ENCODE measurements at places on chromosomes 12 and 14.

GRCh38 chr12:54562750-54563356, 13.5 kb downstream of the PDE1B start:
- no peak for DNase-seq
- peaks cover 10% of the 10 kb centered on the region for H3K36me3 ChIP-seq
- no peak overlapping the region for H3K4me3 ChIP-seq
- no peak overlapping the region for H3K27ac ChIP-seq

DNA sequence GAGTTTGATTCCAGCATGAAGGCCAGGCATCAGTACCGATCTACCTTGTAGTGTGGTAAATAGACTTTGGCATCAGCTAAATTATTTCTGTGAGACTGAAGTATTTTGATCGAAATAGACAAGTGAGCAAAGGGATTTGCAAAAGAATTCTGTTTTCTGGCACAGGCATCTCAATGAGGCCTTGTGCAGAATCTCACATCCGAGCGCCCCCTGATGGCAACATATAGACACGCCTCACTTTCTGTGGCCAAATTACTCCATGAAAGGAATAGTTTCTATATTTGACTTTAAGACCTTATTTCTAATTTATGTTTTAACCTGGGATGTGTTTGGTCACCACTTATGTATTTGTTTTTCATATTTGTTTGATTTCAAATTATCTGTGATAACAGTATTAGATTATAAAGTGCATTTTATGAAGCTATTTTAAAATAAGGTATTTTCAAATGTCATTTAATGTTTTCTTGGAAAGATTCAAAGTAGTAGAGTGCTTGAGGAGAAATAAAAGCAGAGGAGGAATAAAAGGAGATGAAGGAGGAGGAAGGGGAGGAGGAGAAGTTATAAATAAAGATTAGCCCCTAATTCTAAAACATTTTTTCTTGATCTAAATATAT, 731.9 kb downstream of the NRXN3 start:
- no peaks in the 10 kb centered on the region for H3K4me1 ChIP-seq
- no peaks in the 10 kb centered on the region for H3K36me3 ChIP-seq
- peak; percentile 73 for DNase-seq

- no peak for DNase-seq
- H3K4me1 ChIP-seq: peaks cover 27% of the 10 kb centered on the region
- peaks cover 3% of the 10 kb centered on the region for H3K36me3 ChIP-seq
- H3K27me3 ChIP-seq: peaks cover 5% of the 10 kb centered on the region
- peak overlapping the region; percentile 33 for H3K27ac ChIP-seq
Measured at GRCh38 chr12:123083661-123084571, 67.0 kb downstream of the PITPNM2 start.

DNA sequence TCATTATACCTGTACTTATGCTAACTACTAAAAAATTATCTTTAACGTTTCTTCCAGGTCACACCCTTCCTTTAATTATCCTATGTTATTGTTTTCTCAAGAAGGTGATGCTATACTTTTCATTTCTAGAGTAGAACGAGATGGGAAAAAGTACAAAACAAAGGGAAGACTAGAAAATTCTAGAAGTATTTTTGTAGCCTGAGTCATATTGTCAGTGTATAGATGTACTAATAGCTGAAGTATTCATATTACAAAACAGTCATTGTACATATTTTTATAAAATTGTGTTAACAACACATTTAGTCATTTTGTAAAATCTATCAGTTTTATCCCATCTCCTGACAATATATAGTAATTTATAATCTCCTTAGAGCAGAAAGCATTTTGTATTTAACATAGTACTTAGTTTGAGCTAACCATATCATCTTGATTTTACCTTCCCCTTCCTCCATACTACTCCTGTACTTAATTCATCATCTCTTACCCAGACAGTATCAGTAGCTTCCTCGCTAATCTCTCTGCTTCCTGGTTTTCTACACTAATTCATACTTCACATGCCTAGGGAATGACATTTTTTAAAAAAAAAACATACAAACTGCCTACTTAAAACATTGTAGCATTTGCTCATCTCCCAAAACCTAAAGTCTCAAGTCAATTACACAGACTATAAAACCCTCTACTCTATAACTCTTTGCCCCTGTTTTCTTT, 920.9 kb downstream of the RPS29 start:
- DNase-seq: no peak
- no peaks in the 10 kb centered on the region for H3K4me1 ChIP-seq
- no peak overlapping the region for H3K27ac ChIP-seq
- H3K36me3 ChIP-seq: no peaks in the 10 kb centered on the region
- H3K4me3 ChIP-seq: no peak overlapping the region

DNA sequence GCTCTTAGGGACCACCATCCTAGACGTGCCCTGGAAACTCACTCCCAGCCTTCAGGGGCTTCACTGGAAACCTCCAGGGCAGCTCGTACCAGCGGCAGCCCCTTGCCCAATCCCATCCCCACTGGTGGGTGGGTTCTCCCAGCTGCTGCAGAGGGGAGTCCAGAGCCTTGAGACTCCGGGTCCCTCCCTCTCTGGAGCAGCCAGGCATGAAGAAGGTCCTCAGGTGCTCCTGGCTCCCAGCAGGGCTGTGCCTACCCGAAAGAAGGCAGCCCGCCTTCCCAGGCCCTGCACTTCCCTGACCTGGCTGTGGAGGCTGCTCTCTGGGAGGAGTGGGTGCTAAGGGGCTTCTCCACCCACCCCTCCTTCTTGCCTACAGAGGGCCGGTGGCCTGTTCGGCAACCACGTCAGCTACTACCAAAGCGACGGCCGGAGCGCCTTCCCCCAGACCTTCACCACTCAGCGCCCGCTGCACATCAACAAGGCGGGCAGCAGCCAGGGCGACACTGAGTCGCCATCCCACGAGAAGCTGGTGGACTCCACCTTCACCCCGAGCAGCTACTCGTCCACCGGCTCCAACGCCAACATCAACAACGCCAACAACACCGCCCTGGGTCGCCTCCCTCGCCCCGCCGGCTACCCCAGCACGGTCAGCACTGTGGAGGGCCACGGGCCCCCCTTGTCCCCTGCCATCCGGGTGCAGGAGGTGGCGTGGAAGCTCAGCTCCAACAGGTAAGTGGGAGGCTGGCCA, 115.5 kb upstream of the FKBP4 start:
- no peak for DNase-seq
- H3K4me1 ChIP-seq: peaks cover 6% of the 10 kb centered on the region
- H3K27ac ChIP-seq: no peak overlapping the region
- H3K27me3 ChIP-seq: peaks cover 6% of the 10 kb centered on the region
- H3K36me3 ChIP-seq: peaks cover 8% of the 10 kb centered on the region
- no peak overlapping the region for H3K4me3 ChIP-seq

DNA sequence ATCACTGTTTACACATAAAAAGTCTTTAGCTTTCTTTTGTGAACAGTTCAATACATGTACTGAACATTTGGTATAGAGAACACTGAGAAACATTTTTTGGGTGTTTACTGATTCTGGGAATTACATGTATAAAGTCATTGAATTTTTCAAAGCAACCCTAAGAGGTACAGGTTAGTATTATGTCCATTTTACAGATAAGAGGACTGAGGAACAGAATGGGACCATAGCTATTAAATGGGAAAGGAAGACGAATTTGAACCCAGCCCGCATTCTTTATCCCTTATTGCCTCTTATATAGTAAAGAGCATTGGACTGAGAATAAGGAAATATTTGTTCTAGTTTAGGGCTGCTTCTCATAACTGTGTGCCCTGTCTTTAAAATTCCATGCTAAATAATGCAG, 889 bp upstream of the KANSL2 start:
- H3K27me3 ChIP-seq: no peaks in the 10 kb centered on the region
- peaks cover 3% of the 10 kb centered on the region for H3K36me3 ChIP-seq
- H3K27ac ChIP-seq: no peak overlapping the region
- H3K4me3 ChIP-seq: peak overlapping the region; percentile 100
- peaks cover 15% of the 10 kb centered on the region for H3K4me1 ChIP-seq

GRCh38 chr14:98685725-98686124, 586.3 kb downstream of the BCL11B start:
- no peak overlapping the region for H3K27ac ChIP-seq
- no peaks in the 10 kb centered on the region for H3K4me1 ChIP-seq
- H3K27me3 ChIP-seq: peaks cover 4% of the 10 kb centered on the region
- no peak overlapping the region for H3K4me3 ChIP-seq
- no peaks in the 10 kb centered on the region for H3K36me3 ChIP-seq
- no peak for DNase-seq

DNA sequence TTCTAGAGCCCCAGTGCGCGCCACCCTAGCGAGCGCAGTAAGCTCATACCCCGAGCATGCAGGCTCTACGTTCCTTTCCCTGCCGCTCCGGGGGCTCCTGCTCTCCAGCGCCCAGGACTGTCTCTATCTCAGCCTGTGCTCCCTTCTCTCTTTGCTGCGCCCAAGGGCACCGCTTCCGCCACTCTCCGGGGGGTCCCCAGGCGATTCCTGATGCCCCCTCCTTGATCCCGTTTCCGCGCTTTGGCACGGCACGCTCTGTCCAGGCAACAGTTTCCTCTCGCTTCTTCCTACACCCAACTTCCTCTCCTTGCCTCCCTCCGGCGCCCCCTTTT, 791 bp downstream of the TMEM233 start:
- H3K27me3 ChIP-seq: peaks cover 39% of the 10 kb centered on the region
- H3K4me3 ChIP-seq: peak overlapping the region; percentile 96
- no peaks in the 10 kb centered on the region for H3K36me3 ChIP-seq

GRCh38 chr14:73743431-73743931, 29.3 kb upstream of the PNMA1 start:
- no peak overlapping the region for H3K4me3 ChIP-seq
- H3K27me3 ChIP-seq: peaks cover 4% of the 10 kb centered on the region
- no peaks in the 10 kb centered on the region for H3K36me3 ChIP-seq
- DNase-seq: no peak

- H3K27ac ChIP-seq: peak overlapping the region; percentile 59
- peak overlapping the region; percentile 47 for H3K4me3 ChIP-seq
- H3K27me3 ChIP-seq: peaks cover 9% of the 10 kb centered on the region
- no peak for DNase-seq
- H3K36me3 ChIP-seq: no peaks in the 10 kb centered on the region
Measured at GRCh38 chr12:130835436-130835835, 3.6 kb downstream of the STX2 start.

DNA sequence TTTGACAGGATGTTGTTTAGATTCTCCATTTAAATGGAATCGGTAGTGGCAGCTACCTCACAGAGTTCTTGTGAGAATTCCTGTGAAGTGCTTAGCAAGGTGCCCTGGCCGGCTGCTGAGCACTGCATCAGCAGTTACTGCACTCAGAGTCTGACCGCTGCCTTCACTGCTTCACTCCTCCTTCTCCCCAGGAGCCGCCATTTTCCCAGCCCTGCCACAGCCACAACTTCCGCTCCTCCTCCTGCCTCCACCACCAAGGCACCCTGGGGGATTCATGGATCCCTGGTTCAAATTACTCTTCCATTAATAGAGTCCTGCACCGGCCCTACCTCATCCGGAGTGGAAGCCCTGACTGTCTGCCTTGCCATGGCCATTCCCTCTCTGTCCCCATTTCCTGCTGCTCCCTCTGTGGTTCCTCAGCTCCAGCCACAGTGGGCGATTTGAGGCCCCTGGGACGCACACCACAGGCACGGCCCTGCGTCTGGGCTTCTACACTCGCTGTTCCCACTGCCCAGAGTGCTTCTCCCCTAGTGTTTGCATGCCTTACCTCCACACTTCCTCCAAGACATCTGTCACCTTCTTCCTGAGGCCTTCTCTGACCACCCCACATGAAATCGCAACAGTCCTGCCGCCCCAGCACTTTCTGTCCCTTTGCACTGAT, 210.3 kb downstream of the IPO8 start:
- no peaks in the 10 kb centered on the region for H3K36me3 ChIP-seq
- H3K27me3 ChIP-seq: no peaks in the 10 kb centered on the region
- H3K27ac ChIP-seq: no peak overlapping the region
- DNase-seq: peak; percentile 18

- peaks cover 8% of the 10 kb centered on the region for H3K4me1 ChIP-seq
- H3K4me3 ChIP-seq: no peak overlapping the region
- no peak for DNase-seq
- H3K27ac ChIP-seq: no peak overlapping the region
Measured at GRCh38 chr12:89453121-89453978, 71.2 kb downstream of the GALNT4 start.

DNA sequence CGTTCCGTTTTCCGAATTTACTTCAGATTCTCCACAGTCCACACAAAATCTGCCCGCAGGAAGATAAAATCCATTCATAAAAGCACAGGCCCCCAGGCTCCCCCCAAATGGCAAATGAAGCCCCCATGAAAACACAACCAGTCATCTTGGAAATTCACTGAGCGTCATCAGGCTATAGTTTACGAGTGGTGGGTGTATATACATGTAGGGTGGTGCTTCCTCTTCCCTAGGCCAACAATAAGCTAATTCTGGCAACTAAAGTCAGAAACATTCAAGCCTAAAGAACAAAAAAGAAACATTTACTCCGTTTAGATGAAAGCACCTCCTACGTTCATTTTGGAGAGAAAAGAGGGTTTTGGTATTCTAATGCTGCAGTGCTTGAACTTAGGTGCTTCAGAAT, 5.8 kb downstream of the GPR68 start:
- H3K4me3 ChIP-seq: no peak overlapping the region
- H3K4me1 ChIP-seq: no peaks in the 10 kb centered on the region
- H3K27ac ChIP-seq: no peak overlapping the region
- H3K27me3 ChIP-seq: peaks cover 7% of the 10 kb centered on the region
- H3K36me3 ChIP-seq: peaks cover 17% of the 10 kb centered on the region

GRCh38 chr12:28057856-28058615, 85.5 kb upstream of the PTHLH start:
- H3K27me3 ChIP-seq: peaks cover 2% of the 10 kb centered on the region
- no peak for DNase-seq
- H3K4me1 ChIP-seq: no peaks in the 10 kb centered on the region
- no peaks in the 10 kb centered on the region for H3K36me3 ChIP-seq
- H3K4me3 ChIP-seq: no peak overlapping the region
- H3K27ac ChIP-seq: no peak overlapping the region

DNA sequence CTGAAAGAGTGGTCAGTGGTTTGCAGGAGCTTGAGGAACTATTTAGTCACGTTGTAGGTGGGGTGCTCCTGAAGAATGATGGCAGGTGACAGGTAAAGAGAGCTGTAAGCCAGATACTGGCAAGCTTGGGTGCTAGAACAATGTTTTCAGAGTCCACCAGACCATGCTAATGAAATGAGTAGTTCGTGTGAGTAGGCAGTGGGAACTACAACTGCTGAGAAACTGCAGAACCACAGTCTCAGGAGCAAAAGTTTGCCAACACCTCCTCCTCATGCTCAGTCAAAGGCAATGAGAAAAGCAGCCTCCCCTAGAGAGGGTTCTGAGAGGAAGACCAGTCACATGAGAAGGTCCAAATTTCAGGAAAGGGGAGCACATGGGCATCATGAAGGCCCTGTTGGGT, 91.3 kb downstream of the PRKD1 start:
- no peak overlapping the region for H3K27ac ChIP-seq
- no peak for DNase-seq
- H3K27me3 ChIP-seq: no peaks in the 10 kb centered on the region
- H3K4me3 ChIP-seq: no peak overlapping the region
- H3K36me3 ChIP-seq: peaks cover 24% of the 10 kb centered on the region
